ENCODE measurements at places on chromosomes 16 and 17. TPM values are rescaled to one million over a fixed set of nuclear protein-coding genes. Genes with fewer than 3 reads are reported as not detected.

The SULT1A1 gene
- total RNA-seq: 23.2 TPM

The FAM20A gene
- 14.7 TPM for total RNA-seq

DNA sequence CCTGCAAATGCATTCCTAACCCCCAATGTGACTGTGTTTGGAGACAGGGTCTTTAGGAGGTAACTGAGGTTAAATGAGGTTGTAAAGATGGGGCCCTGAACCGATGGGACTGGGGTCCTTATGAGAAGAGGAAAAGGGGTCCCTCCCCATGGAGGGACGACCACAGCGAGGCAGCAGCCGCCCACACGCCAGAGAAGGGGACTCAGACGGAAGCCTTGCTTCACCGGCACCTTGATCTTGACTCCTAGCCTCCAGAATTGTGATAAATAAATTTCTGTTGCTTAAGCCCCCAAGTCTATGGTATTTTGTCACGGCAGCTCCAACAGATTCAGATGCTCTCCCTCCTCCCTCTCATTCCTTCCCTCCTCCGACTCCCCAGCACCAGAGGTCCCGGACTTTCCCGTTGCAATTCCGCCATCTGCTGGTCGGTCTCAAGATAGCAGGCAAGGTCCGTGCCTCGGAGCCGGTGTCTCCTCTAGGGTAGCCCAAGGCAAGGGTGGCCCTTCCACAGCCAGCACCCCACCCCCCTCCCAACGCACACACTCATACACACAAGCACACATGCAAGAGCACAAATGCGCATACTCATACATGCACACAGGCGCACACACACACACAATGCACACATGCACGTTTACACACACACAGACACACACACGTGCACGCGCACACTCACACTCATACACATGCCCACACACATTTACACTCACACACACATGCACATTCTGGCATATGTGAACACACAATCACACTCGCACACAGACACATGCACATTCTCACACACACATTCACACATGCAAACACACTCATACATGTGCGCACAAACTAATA lies 23.1 kb upstream of the C16orf78 start:
- peak; percentile 76 for DNase-seq

DNA sequence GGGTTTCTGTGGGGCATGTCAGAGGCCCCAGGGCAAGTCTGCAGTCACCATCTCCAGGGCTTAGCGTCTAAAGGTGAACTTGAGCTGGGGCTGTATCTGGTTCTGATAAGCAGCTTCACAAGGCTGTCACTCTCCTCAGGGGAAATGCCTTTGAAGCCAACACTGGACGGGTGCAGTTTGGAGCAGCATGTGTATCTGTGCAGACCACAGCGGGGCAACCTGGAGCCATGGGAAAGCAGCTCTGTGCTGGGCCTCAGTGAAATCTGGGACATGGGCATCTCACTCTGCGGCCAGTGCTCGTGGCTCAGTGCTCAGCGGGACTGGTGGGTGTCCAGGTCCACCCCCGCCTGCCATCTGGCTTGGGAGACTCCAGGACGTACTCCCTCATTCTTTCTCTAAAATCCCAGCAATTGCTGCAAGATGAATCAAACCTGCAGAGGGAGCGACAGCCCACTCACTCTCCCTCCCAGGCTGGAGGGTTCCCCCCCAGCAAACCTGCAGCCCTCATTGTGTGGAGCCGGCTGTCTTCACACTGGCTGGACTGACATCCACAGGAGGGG lies 63.5 kb downstream of the PRMT7 start:
- DNase-seq: no peak

GRCh38 chr17:3750926-3751325 lies 27.2 kb downstream of the HASPIN start:
- no peak for DNase-seq

The SLC16A6 gene
- 0.19 TPM for total RNA-seq

- no peak for DNase-seq
These were observed 440 bp downstream of the NPRL3 start for GRCh38 chr16:138049-138417.

DNA sequence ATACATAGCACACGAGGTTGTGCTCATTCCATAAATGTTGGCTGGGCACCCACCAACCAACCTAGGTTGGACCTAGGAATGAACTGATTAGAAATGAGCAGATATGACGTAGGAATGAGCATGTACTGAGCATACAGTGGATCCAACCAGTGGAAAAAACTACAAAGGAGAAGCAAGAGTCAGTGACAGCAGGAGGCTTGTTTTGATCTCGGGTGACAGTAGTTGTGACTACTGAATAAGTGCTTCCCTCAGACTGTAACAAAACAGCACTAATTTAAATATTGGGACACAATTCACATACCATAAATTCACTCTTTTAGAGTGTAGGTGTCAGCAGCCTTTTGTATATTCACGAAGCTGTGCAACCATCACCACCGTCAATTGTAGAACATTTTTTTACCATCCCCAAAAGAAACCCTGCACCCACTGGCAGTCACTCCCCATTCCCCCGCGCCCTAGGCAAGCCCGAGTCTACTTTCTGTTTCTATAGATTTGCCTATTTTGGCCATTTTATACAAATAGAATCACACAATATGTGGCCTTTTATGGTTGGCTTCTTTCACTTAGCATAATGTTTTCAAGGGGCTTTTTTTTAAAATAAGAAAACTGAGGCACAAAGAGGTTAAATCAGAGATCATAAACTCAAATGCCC lies 7.0 kb downstream of the VAC14 start:
- no peak for DNase-seq

GRCh38 chr16:57526498-57526897 lies 9.9 kb downstream of the CCDC102A start:
- no peak for DNase-seq

The EMP2 gene
- total RNA-seq: 51.1 TPM

DNA sequence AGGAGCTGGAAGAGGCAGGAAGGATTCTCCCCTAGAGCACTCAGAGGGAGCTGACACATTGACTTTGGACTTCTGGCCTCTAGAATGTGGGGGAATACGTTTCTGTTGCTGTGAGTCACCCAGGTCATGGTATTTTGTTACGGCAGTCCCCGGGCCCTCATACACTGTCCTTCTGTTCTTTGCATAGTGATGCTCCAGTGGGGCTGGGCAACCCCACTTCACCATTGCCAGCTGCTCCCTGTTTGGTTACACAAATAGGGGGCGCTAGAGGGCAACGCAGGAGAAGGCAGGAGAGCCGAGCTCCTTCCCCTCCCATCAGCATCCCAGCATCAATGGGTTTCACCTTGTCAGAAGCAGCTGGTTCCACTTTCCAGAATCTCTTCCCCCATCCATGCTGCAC lies 257.7 kb upstream of the FOXF1 start:
- DNase-seq: no peak

- no peak for DNase-seq
These were observed 20.9 kb downstream of the SOCS1 start for GRCh38 chr16:11234884-11235702.
